Hematopoietic multipotent progenitor cell treated with erythropoietin and hydrocortisone succinate and interleukin-3 and kit ligand, for 4 days (in vitro differentiated cells): ENCODE measurements at places on chromosomes 16 and 17.
A peak's percentile ranks its signal among the peaks of the same experiment; 100 is the strongest.

DNA sequence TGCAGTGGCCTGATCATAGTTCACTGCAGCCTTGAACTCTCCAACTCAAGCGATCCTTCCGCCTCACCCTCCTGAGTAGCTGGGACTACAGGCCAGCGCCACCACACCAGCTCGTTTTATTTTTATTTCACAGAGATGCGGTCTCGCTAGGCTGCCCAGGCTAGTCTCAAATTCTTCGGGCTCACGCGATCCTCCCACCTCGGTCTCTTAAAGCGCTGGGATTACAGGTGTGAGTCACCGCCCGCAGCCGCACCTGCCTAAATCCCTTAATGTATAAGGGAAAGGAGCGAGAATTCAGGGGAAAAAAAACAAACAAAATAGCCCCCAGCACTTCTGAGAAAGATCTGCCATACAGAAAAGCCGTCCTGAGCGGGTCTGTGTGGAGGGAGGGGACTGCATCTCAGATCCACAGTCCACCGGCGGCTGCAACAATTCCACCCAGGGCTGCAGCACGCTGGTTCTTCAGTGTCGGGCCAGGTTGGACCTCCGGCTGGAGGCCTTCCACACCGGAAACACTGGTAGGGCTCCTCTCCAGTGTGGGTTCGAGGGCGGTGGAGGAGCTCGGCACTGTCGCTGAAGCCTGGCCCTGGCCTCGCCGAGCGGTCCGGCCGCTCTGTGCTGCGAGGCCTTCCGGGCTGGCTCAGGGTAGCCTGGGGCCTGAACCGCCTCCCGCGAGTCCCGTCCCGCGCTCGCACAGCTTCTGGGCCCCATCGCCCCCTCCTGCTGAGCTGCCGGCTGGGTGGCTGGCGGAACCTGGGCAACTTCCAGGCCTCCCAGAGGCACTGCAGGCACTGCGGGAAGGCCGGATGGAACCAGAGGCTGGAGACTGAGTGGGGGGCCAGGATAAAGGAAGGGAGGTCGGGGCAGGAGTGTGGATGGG lies 7.0 kb downstream of the ZNF843 start:
- no peak for DNase-seq

DNA sequence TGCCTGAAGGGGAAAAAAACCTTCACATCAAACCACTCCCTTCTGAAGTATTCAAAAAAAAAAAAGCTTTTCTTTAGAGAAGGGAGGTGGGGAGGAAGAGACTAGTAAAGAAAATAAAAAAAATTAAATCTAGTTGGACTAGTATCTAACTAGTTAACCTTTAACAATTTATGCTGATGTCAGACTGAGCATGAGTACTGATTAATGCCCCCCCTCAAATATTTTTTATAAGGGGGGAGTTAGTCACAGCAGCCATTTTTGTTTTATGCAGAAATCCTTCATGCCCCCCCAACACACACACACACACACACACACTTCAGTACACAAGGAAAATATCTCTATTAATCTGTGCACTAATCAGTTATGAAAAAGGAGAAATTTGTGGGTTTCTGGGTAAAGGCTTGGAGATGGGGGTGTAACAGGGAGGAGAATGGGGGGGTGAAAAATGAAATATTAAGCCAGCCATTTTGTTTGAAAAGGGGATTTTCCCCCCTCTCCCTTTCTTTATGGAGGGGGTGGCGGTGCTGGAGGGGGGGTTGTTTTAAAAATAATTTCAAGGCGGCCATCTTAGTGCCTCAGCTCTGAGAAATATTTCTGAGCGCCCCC lies 4.7 kb upstream of the CHD3 start:
- peak; percentile 72 for DNase-seq

DNA sequence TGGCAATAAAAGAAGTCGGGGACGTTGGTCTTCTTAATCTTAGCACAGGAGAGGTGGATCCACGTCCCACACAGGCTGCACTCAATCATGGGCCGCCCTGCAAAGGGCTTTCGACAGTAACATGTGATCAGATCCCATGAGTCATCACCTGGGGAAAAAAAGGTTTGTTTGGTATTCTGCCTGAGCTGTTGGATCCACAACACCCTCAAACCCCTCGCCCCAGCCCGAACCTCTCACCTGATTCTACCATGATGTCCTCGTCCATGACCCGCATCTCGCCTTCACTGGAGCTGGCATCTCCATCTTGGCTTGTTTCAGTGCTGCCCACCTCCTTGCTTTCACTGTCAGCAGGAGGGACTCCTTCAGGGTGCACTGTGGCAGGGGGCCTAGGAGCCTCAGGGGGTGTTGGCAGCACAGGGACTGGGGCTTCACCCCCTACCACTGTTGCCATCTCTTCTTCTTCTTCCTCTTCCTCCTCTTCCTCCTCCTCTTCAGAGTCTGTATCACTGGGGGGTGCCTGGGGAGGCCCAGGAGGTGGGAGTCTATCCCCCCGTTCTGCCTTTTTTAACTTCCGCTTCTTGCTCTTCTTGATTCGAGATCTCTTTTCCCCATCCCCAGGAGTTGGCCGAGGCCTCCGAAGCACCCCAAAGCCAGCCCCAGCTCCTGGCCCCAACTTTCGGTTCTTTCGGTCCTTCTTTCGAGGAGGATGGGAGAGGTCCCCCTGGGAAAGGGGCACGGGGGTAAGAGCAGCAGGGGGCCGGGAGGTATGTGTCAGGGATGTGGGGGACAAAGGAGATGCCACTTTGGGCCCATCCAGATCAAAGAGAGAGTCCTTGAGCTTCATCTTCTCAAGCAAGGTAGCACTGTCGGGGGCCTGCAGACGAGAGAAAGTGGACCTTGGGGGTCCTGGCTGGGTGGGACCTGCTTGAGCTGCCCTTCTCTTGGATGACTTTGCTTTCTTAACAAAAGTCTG lies 1.7 kb upstream of the DVL2 start:
- DNase-seq: no peak

DNA sequence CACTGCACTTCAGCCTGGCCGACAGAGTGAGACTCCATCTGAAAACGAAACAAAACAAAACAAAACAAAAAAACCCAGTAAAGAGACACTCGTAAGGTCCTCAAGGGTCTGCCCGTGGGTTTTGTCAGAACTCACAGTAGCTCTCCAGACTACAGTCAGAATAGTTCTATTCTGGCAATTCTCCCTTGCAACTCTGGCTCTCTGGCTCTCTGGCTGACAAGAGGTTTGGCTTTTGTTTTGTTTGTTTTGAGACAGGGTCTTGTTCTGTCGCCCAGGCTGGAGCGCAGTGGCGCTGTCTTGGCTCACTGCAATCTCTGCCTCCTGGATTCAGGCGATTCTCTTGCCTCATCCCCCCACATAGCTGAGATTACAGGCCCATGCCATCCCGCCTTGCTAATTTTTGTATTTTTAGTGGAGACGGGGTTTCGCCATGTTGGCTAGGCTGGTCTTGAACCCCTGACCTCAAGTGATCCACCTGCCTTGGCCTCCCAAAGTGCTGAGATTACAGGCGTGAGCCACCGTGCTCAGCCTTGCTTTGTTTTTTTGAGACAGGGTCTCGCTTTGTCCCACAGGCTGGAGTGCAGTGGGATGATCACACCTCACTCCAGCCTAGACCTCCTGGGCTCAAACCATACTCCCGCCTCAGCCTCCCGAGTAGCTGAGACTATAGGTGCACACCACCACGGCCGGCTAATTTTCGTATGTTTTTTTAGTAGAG lies 20.5 kb upstream of the CHP2 start:
- no peak for DNase-seq

GRCh38 chr17:63571632-63572310 lies 21.5 kb downstream of the DCAF7 start:
- DNase-seq: peak; percentile 66

DNA sequence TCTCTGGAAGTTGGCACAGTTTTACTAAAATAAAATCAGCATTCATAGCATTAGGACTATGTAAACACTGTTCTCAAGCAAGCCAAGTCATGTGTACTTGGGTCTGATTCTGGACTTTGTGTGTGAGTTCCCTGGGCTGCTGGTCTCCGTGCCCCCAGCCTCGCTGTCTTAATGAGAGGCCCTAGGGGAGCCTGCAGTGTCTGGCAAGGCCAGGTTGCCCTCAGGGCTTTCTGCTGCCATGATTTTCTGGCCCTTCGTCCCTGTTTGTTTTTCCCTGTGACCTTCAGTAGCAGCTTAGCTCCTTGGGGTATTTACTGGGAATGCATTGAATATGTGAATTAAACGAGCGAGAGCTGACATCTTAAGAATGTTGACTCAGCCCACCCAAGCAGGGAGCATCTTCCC lies 161.8 kb downstream of the RPTOR start:
- DNase-seq: no peak

DNA sequence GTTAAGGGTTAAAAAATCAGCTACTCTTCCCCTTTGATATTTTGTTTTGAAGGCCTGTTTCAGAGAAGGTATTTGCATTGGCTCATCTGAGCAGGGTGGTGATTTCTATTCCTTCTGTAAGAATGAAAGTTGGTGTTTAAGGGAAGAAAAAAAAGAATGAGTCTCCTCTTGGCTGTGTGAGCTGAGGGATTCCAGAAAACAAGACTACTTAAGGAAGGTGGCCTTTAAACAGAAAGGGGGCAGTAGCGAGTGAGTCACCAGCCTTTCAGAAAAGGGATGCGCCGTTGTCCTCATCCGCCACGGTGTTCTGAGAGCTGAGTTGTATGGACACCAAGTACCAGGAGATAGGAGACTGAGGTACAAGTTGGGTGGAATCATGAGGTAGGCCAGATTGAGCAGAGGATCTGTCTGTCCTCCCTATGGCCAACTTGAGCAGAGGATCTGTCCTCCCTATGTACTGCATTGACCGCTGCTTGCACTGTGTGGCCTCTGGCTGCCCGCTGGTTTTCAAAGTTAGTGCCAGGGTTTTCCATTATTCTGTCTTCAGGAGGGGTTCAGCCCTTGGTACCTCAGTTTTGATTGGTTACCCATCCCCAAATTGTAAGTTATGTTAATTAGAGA lies 8.2 kb downstream of the PRKCA start:
- no peak for DNase-seq

- DNase-seq: peak; percentile 82
Measured at GRCh38 chr17:74466111-74466827, at the start of gene CD300A. TSS of gene CD300A (plus strand) at chr17:74466634. CDS start at chr17:74466704, 70 bp downstream.
